ENCODE measurements at places on chromosomes 11 and 22. TPM values are rescaled to one million over a fixed set of nuclear protein-coding genes. Genes with fewer than 3 reads are reported as not detected.

GRCh38 chr11:70018816-70019215, 59.3 kb upstream of the ANO1 start:
- no peak overlapping the region for H3K27ac ChIP-seq
- no peaks in the 10 kb centered on the region for H3K27me3 ChIP-seq
- no peaks in the 10 kb centered on the region for H3K36me3 ChIP-seq
- no peaks in the 10 kb centered on the region for H3K4me1 ChIP-seq

DNA sequence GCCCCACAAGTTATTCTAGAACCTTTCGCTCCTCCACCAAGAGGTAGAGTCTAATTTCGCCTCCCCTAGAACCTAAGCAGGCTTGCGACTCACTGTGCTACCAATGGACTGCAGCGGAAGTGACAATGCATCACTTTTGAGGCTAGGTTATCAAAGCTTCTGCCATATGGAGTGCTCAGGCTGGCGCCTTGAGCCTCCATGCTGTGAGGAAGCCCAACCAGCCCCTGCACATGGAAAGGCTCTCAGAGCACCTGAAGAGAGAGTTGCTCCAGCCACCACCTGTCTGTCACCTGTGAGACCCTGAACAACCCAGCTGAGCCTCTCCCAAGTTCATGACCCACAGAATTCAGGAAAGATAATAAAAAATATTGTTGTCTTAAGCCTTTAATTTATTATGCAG, 29.3 kb upstream of the CBX7 start:
- H3K27ac ChIP-seq = no peak overlapping the region
- H3K27me3 ChIP-seq = no peaks in the 10 kb centered on the region
- no peaks in the 10 kb centered on the region for H3K4me1 ChIP-seq

The GGT5 gene
- 3.7 TPM for total RNA-seq

DNA sequence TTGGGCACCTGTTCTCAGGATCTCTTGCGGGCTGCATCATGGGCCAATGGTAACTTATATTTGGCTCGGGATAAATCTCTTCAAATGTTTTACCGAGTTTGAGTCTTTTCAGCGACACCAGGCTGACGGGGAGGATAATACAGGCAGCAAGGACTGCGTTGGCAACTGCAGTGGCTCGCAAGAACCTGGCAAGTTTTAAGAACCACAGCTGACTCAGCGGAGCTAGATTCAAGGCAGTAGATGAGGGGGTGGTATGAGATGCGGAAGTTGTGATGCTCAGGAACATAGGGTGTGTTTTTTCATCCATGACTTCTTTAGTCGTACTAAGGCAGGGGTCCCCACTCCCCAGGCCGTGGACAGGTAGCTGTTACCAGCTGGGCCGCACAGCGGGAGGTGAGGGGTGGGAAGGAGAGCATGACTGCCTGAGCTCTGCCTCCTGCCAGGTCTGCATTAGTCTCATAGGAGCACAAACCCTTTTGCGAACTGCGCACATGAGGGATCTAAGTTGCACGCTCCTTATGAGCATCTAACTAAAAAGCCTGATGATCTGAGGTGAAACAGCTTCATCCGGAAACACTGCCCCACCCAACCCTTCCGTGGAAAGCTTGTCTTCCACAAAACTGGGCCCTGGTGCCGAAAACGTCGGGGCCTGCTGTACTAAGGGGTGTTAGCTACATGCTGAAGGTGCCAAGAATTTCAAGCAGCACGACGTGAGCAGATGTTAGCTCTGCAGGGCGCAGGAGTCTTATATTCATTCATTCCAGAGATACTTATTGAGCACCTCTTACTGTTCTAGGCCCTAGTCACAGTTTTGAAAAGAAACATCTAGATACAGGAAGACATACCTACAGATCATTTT, 6.4 kb upstream of the JAM3 start:
- no peak overlapping the region for H3K27ac ChIP-seq
- H3K36me3 ChIP-seq = no peaks in the 10 kb centered on the region
- DNase-seq = no peak
- no peak overlapping the region for H3K4me3 ChIP-seq

DNA sequence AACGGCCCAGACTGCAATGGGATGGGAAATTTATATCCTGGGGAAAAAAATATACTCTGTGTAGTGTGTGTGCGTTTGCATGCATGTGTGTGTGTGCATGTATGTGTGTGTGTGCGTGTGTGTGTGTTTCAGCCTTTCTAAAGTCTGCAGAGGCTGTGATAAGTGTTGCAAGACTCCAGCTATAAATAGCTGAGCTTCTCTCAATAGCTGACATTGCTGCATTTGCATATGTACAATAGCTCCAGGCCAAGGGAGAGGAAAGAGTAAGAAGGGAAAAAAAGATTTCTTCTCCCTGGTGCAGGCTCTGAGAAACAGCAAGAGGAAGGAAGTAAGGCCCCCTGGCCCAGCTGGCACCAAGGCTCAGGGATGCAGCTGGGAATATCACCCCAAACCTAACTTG, 483.0 kb downstream of the MN1 start:
- no peaks in the 10 kb centered on the region for H3K36me3 ChIP-seq
- DNase-seq = peak; percentile 49
- H3K4me1 ChIP-seq = peaks cover 22% of the 10 kb centered on the region
- no peak overlapping the region for H3K27ac ChIP-seq

The TREH gene
- total RNA-seq = 2.8 TPM

DNA sequence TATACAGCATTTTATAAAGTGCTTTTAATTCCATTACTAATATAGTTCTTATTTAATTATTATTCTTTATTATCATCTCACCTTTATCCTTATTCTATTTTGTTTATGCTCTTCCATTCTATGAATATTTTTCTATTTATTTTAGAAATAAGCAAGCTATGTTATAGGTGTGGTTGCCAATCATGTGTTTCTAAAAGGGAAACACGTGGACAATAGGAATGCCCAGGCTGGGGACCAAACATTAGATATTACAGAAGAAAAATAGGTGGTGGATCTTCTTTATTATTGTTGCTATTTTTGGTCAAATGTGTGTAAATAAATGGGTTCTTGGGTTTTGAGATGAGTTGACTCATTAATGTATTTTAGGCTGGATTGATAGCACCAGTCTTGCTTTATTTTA, 438.3 kb downstream of the RAB38 start:
- no peak overlapping the region for H3K27ac ChIP-seq
- no peak for DNase-seq
- no peaks in the 10 kb centered on the region for H3K27me3 ChIP-seq
- H3K36me3 ChIP-seq = no peaks in the 10 kb centered on the region
- no peak overlapping the region for H3K4me3 ChIP-seq
- no peaks in the 10 kb centered on the region for H3K4me1 ChIP-seq

- H3K27me3 ChIP-seq = no peaks in the 10 kb centered on the region
- peaks cover 19% of the 10 kb centered on the region for H3K36me3 ChIP-seq
- H3K4me1 ChIP-seq = peaks cover 53% of the 10 kb centered on the region
- no peak for DNase-seq
Measured at GRCh38 chr22:36334821-36335603, 52.8 kb downstream of the MYH9 start.

GRCh38 chr11:92410526-92410925, 185.9 kb downstream of the FAT3 start:
- no peaks in the 10 kb centered on the region for H3K36me3 ChIP-seq
- DNase-seq = no peak
- H3K4me1 ChIP-seq = no peaks in the 10 kb centered on the region
- no peak overlapping the region for H3K27ac ChIP-seq
- no peak overlapping the region for H3K4me3 ChIP-seq

The EFEMP2 gene
- 9.6 TPM for total RNA-seq

GRCh38 chr11:73386546-73386945, 10.3 kb downstream of the RELT start:
- no peak overlapping the region for H3K4me3 ChIP-seq
- DNase-seq = no peak
- peak overlapping the region; percentile 19 for H3K27ac ChIP-seq
- H3K36me3 ChIP-seq = no peaks in the 10 kb centered on the region

The SEPTIN3 gene
- total RNA-seq = 0.69 TPM

The KRTAP5-10 gene
- not detected for total RNA-seq

The GGTLC3 gene
- not detected for total RNA-seq

- no peak overlapping the region for H3K4me3 ChIP-seq
- H3K4me1 ChIP-seq = no peaks in the 10 kb centered on the region
- no peak overlapping the region for H3K27ac ChIP-seq
Measured at GRCh38 chr11:45371251-45372115, 85.3 kb upstream of the SYT13 start.

DNA sequence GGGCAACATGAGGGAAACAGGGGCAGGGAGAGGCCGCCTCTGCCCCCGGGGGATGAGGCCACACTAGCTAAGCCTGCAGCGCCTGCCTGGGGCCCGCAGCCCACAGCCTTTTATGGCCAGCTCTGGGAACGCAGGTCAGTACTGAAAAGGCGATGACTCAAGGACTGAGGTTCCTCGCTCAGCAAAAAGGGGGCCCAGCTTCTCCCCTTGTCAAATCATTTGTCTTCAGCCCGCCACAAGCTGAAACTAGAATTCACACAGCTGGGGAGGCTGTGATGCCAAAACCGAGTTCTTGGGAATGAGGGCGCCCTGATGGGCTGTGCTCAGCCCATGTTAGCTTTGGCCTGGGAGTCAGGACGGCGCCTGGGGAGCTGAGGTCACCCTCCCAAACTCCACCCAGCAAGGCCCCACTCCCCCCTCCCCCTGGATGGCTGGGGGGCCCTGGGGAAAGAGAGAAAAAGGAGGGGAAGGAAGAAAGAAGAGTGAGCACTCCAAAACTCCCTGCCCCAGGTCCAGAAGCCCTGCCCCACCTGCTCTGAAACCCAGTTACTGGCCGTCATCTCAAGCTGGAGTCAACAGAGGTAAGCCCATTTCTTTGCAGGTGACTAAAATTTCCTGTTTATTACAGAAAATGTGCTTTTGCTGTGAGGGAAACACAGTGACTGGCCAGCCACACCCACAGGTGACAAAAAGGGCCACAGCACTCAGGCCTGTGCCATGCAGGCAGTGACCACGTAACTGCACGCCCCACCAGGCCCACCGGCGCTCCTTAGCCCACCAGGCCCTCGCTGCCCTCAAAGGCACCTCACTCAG, 13.7 kb downstream of the EHD1 start:
- peaks cover 4% of the 10 kb centered on the region for H3K36me3 ChIP-seq
- peaks cover 26% of the 10 kb centered on the region for H3K4me1 ChIP-seq
- DNase-seq = no peak
- peak overlapping the region; percentile 75 for H3K27ac ChIP-seq
- no peaks in the 10 kb centered on the region for H3K27me3 ChIP-seq

DNA sequence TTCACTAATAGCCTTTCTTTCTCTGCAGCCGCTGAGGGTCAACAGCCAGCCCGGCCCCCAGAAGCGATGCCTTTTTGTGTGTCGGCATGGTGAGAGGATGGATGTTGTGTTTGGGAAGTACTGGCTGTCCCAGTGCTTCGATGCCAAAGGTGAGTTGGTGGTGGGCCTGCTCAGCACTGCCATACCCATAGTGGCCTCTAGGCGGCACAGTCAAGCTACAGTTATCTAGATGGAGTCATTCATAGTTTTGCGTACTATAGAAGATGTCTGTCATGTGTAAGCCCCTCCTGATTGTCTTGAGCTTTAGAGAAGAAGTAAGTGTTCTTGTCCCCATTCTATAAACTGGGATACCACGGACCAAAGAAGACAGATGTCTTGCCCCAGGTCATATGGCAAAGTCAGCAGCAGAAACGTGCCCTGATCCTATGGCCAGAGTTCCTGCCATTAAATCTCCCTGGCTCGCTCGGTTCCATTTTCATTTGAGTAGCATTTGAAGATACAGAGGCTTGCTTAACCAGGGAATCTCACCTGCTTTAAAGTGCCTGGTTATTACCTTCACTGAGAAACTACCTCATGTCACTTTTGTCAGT, 42.1 kb upstream of the CRTAM start:
- DNase-seq = peak; percentile 49
- no peak overlapping the region for H3K27ac ChIP-seq
- no peak overlapping the region for H3K4me3 ChIP-seq
- H3K27me3 ChIP-seq = no peaks in the 10 kb centered on the region
- no peaks in the 10 kb centered on the region for H3K36me3 ChIP-seq

DNA sequence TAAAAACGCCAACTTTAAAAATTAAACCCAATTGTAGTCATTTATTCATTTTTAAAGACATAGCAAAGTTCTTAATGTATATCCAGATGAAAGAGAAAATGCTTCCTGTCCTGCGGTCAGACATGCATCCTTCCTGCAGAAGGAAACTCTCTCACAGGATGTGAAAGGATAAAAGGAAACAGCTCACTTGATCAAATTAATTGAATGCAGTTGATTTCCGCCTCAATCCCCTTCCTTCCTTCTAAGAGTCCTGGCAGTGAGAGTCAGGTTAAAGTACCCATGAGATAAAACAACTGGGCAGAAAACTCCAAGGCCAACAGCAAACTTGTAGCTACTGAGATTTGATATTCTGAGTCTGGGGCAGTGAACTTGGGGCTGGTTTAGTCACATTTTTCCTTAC, 38.5 kb downstream of the CWC15 start:
- no peaks in the 10 kb centered on the region for H3K36me3 ChIP-seq
- H3K4me1 ChIP-seq = no peaks in the 10 kb centered on the region
- DNase-seq = no peak
- no peak overlapping the region for H3K4me3 ChIP-seq
- H3K27me3 ChIP-seq = no peaks in the 10 kb centered on the region

DNA sequence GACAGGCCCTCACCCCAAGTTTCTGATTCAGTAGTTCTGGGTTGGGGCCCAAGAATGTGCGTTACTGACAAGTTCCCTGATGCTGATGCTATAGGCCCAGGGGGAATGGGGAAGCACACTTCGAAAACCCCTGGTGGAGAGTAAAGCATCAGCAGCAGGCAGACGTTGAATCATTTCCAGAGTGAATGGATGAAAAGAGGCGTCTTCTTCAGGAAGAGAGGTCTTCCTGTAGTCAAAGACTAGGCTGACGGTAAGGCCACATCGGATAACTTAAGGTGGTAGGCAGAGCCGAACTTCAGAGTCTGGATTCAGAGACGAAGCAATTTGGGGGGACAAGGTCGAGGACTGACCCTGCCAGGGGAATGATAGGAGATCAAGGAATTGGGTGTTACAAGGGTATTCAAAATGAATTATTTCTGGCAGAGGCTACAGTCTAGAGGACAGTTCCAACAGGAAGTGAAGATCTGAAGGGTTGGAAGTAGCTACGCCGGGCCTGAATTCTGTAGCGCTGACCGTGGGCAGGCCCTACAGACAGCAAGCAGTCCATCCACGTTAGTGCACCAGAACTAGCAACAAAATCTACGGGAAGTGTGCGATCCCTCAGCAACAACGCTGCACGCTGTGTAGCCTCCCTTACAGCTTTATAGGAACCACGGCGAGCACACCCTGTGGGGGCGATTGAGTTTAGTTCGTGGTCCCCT, 862 bp upstream of the CENATAC start:
- H3K4me1 ChIP-seq = peaks cover 9% of the 10 kb centered on the region
- H3K36me3 ChIP-seq = no peaks in the 10 kb centered on the region
- peak overlapping the region; percentile 60 for H3K27ac ChIP-seq

- no peaks in the 10 kb centered on the region for H3K36me3 ChIP-seq
- H3K27ac ChIP-seq = no peak overlapping the region
- DNase-seq = no peak
Measured at GRCh38 chr22:45879552-45879949, 97.4 kb downstream of the WNT7B start.

GRCh38 chr11:2576111-2576510, 123.7 kb downstream of the KCNQ1OT1 start:
- peaks cover 9% of the 10 kb centered on the region for H3K4me1 ChIP-seq
- no peaks in the 10 kb centered on the region for H3K36me3 ChIP-seq
- no peak overlapping the region for H3K27ac ChIP-seq
- no peaks in the 10 kb centered on the region for H3K27me3 ChIP-seq
- H3K4me3 ChIP-seq = no peak overlapping the region

GRCh38 chr11:71991494-71991893, 7.2 kb upstream of the IL18BP start:
- no peaks in the 10 kb centered on the region for H3K27me3 ChIP-seq
- no peaks in the 10 kb centered on the region for H3K36me3 ChIP-seq
- no peak overlapping the region for H3K4me3 ChIP-seq
- no peak overlapping the region for H3K27ac ChIP-seq

GRCh38 chr22:43183496-43184277, 3.2 kb downstream of the TTLL12 start:
- no peak overlapping the region for H3K4me3 ChIP-seq
- H3K27ac ChIP-seq = no peak overlapping the region
- no peaks in the 10 kb centered on the region for H3K27me3 ChIP-seq
- no peaks in the 10 kb centered on the region for H3K36me3 ChIP-seq
